ENCODE measurements at places on chromosomes 13 and 19.
A peak's percentile ranks its signal among the peaks of the same experiment; 100 is the strongest.

DNA sequence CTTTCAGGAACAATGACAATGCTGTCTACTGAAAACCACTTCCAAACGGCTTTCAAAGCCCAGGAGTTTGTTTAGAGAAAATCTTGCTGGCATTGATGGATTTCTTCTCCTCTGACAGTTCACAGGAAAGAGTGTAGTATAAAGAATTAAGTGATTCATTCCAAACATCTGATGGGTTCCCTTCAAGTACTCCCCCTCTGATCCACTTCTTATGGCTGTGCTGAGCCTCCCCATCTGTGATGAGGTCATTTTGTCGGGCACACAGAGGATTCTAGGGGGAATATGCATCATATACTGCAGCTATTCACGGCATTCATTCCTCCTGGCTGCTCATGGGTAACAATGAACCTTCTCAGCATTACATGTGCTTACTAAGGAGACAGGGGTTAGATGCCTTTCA is 107.9 kb downstream of the RGCC start:
- DNase-seq, result no peak

DNA sequence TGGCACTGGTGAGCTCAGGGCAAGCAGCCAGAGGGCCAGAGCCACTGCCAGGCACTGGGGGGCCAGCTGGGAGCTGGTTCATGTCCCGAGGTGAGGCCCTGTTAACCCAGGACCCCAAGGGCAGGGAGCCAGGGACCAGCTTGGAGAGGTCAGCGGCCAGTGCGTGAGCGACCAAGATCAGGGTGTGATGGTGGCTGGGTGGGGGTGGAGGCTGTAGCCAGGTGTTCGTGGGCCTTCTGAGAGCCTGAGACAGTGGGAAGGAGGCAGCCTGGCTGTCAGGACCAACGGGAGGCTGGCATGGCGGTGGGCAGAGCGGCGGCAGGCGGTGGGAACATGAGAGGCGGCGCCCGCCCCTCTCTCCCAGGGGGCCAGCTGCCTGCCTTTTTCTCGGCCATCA is 8.1 kb upstream of the KPTN start:
- no peak for DNase-seq

DNA sequence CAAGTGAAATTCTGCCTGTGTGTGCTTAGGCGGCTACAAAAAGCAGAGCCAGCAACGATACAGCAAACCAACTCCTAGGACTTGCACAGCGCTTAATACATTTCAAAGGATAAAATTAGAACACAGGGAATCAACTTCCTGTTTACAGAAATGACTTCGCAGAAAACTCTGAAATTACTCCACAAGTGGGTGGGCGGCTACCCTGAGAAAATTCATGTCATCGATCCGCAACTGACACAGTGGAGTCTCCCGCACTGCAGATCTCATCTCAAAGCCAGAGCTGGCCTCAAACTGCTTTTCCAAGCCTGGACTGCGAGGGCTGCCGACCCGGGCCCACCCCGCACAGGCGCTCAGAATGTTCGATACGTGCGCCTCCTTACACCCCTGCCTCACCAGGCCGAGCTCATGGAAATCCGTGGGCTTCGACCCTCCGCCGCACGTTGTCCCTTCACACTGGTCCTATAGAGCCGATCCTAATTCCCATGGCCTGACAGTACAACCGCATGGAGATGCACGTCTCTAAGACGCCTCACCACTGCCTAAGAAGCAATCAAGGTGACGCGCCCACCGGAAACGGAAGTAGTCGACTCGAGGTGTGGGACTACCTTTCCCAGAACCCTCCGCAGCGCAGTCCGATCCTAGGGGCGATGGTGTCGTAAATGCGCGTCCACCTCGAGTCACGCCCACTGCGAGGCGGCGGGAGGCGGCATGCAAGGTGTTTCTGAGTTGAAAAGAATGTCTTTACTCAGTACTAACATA is at the start of gene ZNF229:
Gene ZNF229 (minus strand): TSS at position 557 of the 759 bp plus-strand sequence. CDS start 5,625 bp downstream, outside the sequence.
- DNase-seq, result peak; percentile 21

GRCh38 chr13:102401265-102401664 is 583 bp downstream of the FGF14 start:
- no peak for DNase-seq

DNA sequence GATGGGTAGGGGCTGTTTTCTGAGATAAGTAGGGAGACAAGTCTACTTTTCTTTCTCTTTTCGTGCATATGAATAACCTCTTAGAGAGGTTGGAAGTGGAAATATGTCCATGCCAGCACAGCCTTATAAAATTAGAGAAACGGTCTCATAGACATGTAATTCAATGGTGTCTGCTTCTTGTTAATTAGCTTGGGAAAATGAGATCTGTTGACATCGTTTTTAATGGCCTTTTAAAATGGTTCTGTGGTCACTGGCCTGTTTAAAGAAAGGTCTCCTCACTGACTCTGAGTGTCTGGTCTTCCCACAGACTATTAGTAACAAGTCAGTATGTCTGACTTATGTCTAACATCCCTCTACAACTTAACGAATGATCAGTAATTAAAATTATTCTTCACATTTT is 487.1 kb downstream of the SLITRK6 start:
- DNase-seq, result no peak

DNA sequence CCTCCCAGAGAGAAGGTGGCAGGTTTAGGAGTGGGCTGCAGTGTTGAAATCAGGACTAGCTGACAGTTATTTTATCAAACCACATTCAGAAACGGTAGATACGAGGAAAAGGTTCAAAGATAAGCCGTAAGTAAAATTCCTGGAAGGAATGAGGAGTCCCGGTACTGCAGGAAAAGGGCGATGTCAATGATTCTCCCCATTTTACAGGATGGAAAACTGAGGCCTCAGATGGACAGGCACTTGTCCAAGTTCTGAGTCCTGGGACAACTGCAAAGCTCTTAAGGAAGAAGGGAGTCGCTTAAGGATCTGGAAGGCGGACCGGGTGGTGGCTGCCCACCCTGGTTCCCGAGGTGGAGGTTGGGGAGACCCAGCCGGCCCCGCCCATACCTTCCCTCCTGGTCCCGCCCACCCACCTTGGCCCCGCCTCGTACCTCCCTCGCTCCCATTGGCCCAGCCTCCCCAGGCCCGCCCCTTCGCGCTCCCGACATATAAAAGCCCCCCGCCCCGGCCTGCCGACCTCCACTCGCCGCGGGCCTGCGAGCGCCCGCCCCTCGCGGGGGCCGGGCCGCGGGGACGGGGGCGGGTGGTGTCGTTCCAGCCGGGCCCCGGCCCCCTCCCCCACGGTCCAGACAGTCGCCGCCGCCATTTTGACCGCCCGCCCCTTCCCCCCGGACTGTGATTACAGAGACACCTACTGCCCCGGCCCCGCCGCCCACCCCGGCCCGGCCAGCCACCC is 603 bp downstream of the RFX1 start:
- peak; percentile 80 for DNase-seq

DNA sequence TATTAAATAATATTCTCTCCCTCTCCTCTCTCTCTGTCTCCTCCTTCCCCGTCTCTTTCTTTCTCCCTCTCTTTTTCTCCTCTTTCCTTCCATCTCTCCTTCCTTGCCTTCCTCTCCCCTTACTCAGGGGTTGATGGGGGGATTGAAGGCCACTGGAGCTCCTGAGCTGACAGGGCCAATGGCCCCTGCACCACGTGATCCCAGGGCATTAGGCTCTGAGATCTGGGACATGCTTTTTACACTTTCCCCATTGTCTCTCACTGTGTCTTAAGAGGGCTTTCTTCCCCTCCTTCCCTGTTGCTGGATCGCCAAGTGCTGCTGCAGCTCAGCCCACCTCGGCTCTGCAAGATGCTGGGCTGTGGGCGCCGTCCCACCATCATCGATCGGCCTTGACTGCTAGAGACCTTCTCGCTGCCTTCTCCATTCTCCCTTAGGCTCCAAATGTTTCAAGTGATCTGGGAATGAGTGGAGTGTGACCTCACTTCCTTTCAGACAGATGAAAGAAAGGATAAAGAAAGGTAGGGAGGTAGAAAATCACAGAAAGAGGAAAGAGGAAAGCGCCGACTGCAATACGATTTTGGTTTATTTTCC is 42.2 kb downstream of the COL4A1 start:
- DNase-seq, result no peak

DNA sequence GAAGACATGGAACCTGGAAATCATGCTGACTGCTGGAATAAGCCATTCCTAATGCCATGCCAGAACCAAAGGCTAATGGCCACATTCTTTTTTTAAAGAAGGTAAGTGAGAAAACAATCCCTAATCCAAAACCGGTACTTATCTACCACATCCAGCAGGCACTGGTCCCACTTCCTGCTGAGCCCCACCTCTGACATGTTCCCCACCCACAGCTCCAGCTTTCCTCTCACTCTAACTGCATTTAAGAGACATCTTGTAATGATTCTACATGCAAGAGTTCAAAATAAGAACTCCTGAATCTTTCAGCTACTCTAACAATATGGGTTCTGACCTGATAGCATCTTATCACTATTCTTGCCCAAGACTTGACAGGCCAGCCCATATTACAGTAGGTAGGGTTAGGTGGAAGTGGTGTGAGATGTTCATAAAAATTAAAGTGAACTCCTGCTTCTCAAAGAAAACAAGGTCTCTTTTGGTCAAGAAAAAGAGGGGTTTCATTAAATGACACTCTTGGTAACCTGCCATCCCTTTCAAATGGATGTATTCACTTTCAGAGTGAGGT is 41.9 kb downstream of the N4BP2L2 start:
- no peak for DNase-seq

- no peak for DNase-seq
Observed at GRCh38 chr13:40208517-40208916, 457.9 kb downstream of the FOXO1 start.

GRCh38 chr19:46886546-46887239 is 25.9 kb downstream of the ARHGAP35 start:
- no peak for DNase-seq

- no peak for DNase-seq
Observed at GRCh38 chr19:42285541-42285941, 16.4 kb upstream of the PRR19 start.

GRCh38 chr13:50636007-50636704 is 207.3 kb downstream of the DLEU7 start:
- no peak for DNase-seq

DNA sequence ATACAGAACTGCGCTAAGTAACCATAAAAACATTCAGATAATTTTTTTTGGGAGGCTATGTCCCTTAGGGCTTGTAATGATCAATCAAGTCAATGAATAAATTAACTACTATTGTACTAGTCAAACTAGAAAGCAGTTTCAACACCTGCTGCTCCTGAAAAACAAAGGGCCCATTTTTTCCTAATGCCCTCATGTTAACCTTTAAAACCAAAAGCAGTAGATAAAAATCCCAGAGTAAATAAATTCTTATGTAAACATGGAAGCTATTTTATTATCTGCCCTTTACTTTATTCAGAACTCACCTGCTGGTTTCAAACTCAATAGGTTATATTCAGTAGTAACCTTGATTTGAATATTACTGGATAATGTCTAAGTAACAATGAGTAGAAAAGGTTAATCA is 159.5 kb upstream of the STARD13 start:
- no peak for DNase-seq

DNA sequence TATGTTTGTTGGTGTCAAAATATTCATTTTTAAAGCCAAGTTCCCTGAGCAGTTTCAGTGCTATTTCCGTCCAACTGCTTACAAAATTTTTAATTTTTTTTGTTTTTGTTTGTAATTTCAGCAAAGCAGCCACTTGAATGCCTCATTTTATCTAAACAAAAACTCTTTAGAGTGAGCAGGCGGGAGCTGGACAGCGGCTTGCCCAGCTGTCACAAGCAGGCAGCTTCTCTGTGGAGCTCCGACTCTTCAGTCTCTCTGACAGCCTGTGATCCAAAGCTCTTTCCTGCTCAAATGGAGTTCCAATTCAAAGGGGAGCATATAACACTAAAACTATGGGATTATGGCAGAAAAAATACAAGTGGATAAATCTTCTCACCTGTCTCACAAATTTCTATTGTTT is 618.3 kb upstream of the PCDH20 start:
- no peak for DNase-seq

DNA sequence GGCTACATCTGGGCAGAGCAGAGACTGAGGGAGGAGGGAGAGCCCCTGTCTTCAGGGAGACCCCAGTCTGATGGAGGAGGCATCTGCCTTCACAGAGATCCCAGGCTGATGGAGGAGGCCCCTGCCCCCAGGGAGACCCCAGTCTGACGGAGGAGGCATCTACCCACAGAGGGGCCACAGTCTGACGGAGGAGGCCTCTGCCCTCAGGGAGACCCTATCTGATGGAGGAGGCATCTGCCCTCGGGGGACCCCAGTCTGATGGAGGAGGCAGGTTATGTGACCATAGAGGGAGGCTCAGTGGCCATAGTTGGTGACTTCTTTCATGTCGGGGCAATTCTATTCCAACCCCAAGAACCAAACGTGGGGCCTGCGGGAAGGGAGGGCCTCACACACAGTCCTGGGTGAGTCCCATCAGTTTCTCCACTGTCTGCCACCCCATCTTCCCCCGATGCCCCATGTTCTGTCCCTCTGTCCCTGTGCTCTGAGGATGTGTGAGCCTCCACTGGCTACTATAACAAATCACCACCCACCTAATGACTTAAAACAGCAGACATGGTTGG is 14.3 kb downstream of the MISP start:
- no peak for DNase-seq

DNA sequence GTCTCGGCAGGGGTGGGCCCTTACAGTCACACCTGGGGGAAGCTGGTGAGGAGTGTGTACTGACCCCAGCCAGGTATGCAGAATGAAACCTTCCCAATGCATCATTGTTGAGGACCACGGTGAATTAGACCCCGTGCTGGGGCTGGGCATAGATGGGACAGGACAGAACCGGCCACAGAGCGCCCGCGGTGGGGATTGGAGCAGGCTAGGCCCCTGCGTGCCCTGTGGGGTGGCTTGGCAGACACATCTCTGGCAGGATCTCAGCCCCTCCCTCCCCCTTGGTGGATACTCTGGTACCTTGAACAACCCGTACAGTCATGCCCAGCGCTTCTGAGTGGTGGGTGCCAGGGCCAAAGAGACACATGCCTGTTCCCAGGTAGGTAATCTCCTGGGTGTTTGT is 200.6 kb downstream of the TEX29 start:
- no peak for DNase-seq

GRCh38 chr13:44667943-44668342 is 91.8 kb upstream of the TSC22D1 start:
- no peak for DNase-seq

- no peak for DNase-seq
Observed at GRCh38 chr19:18800636-18801035, 9.5 kb upstream of the COMP start.

DNA sequence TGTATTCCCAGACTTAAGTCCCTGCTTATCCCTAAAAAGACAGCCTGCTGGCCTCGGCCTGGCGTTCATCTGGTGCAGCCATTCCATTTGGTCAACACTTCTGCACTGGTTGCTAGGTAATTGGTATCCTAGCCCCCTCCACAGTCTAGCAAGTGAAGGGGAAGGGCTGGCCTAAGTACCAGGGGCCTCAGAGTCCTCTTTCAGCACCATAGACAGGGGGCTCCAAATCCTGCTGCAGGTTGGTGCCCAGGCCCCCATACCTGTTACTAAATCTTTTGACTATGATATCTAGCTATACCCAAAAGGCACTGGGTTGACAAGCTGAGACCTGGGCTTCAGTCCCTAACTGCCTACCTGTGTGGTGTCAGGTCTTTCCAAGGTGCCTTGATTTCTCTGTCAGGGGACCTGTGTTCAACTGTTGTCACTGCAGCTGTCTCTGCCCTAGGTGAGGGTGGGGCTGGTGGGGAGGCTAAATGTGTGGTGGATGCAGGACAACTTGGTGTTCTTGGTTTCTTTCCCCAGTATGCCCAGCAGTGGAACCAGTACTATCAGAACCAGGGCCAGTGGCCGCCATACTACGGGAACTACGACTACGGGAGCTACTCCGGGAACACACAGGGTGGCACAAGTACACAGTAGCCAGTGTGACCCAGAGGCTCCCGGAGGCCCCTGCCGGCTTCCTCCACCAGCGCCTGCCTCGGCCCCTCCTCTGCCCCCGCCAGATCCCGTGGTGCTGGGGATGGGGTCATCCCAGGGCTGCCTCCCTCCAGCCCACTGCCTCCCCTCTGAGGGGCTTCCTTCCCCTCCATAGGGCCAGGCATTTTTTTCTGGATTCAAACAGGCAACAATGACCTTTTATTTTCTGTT is 3.8 kb upstream of the CCDC97 start:
- no peak for DNase-seq
